Activated naive CD4-positive, alpha-beta T cell treated with anti-CD3 and anti-CD28 coated beads, Interleukin-2, amount 50 U/mL, for 16 hours (primary cell): ENCODE measurements at places on chromosomes 3 and 15.

GRCh38 chr3:24494618-24495325 lies at the start of gene THRB:
Gene THRB, minus strand, starts transcription at chr3:24494850.
- no peak for DNase-seq

DNA sequence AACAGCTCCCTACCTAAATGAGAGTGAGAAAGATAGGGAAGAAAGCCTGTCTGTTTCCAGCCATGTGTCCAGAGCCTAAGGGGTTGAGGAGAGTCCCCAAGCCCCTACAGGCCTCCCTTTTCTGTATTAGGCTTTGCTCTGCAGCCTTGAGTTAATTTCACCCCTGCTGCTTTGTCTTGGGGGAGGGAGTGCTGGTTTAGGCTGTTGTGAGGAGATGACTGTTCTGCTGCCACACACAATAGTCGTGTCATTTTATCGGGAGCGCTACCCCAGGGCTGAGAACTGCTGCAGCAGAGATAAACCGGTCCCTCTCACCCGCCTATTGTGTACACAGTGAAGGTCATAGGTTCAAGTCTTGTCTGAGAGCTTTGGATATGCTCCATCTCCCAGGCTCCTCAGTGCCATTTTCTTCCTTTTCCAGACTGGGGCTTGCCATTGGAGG lies 1.4 kb downstream of the ZNF609 start:
- peak; percentile 28 for DNase-seq

- no peak for DNase-seq
Observed at GRCh38 chr3:190059242-190059590, 61.5 kb downstream of the P3H2 start.

DNA sequence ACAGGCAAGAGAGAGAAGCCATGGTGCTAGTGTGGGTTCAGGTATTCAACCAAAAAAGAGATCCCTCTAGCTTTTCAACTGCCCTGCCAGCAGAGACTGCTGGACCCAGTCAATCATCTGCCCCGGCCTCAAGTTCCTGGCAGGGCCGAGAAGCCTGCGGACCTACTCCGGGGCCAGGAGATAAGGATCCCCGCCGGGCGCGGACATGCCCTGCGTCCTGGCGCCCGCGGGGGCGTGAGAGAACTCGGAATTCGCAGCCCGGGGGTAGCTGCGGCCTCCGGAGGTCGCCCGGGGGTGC lies 821 bp upstream of the MAGI1 start:
- DNase-seq, result no peak

DNA sequence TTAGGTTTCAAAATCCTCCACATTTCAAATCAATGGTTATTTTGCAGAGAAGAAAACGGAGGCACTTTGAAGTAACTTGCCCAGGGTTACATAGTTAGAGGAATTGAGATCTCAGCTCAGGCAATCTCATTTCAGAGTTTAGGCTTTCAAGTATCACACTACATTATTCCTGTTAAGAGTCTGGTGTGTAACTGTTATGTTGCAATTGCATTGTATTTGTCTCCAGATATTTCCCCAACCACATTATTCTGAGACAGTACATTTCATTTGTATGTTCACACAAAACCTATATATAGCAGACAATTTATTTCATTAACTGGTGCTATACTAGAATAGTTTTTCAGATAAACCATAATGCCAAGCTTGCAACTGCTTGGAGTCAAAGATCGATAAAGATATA lies 154.2 kb upstream of the TSPAN3 start:
- no peak for DNase-seq
